ENCODE measurements at places on chromosomes 13 and 19. TPM values are rescaled to one million over a fixed set of nuclear protein-coding genes. Genes with fewer than 3 reads are reported as not detected.

Gene CEACAM19
- total RNA-seq, result 0.74 TPM

Gene WDR88
- not detected for total RNA-seq

Gene SULT2A1
- 0.10 TPM for total RNA-seq

Gene INSL3
- total RNA-seq, result 9.4 TPM

Gene ICAM4
- total RNA-seq, result 0.38 TPM

Gene RETN
- total RNA-seq, result not detected

Gene AMER2
- not detected for total RNA-seq

Gene GPR183
- 65.7 TPM for total RNA-seq

Gene ZNF534
- not detected for total RNA-seq

Gene ZNF491
- 0.13 TPM for total RNA-seq

Gene CD37
- 116 TPM for total RNA-seq

Gene ZNF132
- 1.0 TPM for total RNA-seq

Gene NUP58
- 149 TPM for total RNA-seq

Gene IL4I1
- total RNA-seq, result 24.7 TPM

Gene GIPR
- total RNA-seq, result 0.66 TPM

Gene LNX2
- total RNA-seq, result 2.8 TPM

Gene REEP6
- total RNA-seq, result 1.9 TPM

Gene C19orf67
- not detected for total RNA-seq

Gene BABAM1
- 124 TPM for total RNA-seq

Gene RPL18
- total RNA-seq, result 2,595 TPM

Gene ZNF415
- total RNA-seq, result 0.45 TPM

Gene ZNF486
- total RNA-seq, result 4.3 TPM

Gene KIR2DL4
- total RNA-seq, result not detected

Gene DCT
- total RNA-seq, result not detected

Gene ZNF888
- 0.98 TPM for total RNA-seq

Gene PROZ
- not detected for total RNA-seq

Gene ZNF229
- 0.76 TPM for total RNA-seq

Gene FCAR
- total RNA-seq, result not detected

Gene SULT2B1
- total RNA-seq, result not detected

Gene SIGLEC9
- total RNA-seq, result 0.43 TPM

Gene CDX2
- 0.43 TPM for total RNA-seq

Gene F10
- not detected for total RNA-seq

Gene PCDH20
- total RNA-seq, result not detected

Gene COX7A1
- total RNA-seq, result not detected

Gene ADAT3
- total RNA-seq, result 7.7 TPM

Gene ZNF66
- 4.7 TPM for total RNA-seq

Gene SIGLEC11
- not detected for total RNA-seq

Gene LYL1
- total RNA-seq, result 3.0 TPM

Gene UHRF1
- total RNA-seq, result 221 TPM

Gene ZSCAN22
- 3.6 TPM for total RNA-seq

Gene CGB8
- not detected for total RNA-seq

Gene ZNF536
- total RNA-seq, result not detected

Gene CAB39L
- total RNA-seq, result 3.3 TPM

Gene GFY
- total RNA-seq, result not detected

Gene TUBA3C
- total RNA-seq, result not detected

Gene NDUFA13
- 436 TPM for total RNA-seq

Gene CACNG6
- not detected for total RNA-seq

Gene NCAN
- total RNA-seq, result not detected

Gene CHAMP1
- total RNA-seq, result 40.7 TPM

Gene HIPK4
- total RNA-seq, result 0.08 TPM

Gene HRC
- not detected for total RNA-seq

Gene FGF9
- 3.0 TPM for total RNA-seq

Gene ZNF554
- 1.0 TPM for total RNA-seq

Gene SEMA6B
- total RNA-seq, result 0.18 TPM
